Bone marrow (tissue), 2 donors: ENCODE measurements at places on chromosomes 13 and 19.

- DNase-seq: no peak
Observed at GRCh38 chr19:43465468-43466120, at the start of gene LYPD3. Gene LYPD3, minus strand, starts transcription at chr19:43465608. Its CDS starts 37 bp downstream, at chr19:43465571.

DNA sequence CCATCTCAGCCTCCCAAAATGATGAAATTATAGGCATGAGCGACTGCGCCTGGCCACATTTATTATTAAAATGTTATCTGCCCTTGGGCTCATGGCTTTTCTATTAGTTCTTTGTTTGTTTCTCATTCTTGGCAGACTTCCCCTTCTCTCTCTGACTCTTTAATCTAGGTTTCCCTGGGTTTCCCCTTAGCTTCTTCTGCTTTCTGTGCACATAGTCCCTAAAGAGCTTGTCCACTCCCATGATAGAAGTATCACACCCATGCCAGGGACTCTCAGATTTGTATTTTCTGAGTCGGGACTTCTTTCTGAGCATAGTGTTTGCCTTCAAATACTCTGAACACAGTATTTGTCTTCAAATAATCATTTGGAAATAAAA, 38.6 kb upstream of the ITM2B start:
- peak; percentile 91 for DNase-seq

DNA sequence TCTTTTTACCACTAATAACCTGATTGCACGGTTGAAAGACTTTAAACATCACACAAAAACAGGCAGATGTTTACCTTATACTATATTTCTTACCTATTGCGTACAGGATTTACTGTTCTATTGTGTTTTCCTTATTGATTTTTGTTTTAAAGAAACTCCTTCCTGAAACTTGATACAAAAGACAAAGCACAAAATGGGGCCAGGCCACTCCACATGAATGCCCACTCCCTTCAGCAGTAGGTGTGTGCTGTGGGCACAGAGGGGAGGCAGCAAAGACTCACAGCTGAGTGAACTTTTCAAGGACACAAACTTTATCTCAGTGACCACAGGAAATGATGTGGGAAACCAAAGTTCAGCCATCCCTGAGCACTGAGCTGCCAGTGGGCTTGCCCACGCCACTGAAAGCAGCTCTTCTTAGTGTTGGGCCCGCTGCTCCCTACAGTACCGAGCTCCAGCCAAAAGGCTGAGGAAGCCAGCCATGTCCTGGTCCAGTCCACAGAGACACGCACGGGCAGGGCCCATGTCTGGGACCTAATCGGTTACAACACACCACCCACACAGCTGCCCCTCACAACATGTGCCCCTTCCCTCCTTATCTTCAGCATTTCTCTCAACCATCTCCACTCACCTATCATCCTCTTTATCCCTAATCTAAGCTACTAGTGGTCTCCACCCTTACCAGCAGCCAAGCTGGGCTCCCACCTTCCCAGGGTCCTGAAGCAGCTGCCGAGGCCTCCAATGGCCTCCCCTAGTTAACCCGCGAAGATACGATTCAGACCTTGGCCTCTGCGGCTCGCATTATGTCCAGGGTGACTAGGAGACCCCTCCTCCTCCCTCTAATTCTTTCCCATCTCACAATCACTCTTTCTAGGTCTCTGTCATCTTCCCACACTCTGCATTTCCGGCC, 39.5 kb downstream of the ATP7B start:
- DNase-seq: no peak

DNA sequence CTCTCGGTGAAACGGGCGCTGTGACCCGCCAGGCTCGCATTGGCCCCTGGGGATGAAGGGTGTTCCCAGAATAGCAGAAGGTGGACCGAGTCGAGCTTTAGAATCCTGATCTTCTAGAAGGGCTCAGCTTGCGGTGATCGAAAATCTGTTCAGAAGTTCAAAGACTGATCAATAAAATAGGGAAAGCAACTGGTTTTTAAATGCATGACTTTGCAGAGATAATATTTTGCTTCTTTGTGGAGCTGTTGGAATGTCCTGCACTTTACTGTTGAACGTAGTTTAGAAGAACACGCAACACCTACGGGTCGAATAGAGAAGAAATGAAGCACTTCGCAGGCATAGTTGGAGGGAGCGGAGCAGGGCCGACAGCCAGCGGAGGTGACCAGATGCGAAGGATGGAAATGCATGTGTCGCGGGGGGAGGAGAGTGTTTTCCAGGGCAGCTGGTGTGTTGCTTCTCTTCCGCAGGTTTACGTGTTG, 766 bp downstream of the CEBPG start:
- no peak for DNase-seq

GRCh38 chr13:82330499-82330898, 1551.8 kb downstream of the SLITRK1 start:
- DNase-seq: no peak

DNA sequence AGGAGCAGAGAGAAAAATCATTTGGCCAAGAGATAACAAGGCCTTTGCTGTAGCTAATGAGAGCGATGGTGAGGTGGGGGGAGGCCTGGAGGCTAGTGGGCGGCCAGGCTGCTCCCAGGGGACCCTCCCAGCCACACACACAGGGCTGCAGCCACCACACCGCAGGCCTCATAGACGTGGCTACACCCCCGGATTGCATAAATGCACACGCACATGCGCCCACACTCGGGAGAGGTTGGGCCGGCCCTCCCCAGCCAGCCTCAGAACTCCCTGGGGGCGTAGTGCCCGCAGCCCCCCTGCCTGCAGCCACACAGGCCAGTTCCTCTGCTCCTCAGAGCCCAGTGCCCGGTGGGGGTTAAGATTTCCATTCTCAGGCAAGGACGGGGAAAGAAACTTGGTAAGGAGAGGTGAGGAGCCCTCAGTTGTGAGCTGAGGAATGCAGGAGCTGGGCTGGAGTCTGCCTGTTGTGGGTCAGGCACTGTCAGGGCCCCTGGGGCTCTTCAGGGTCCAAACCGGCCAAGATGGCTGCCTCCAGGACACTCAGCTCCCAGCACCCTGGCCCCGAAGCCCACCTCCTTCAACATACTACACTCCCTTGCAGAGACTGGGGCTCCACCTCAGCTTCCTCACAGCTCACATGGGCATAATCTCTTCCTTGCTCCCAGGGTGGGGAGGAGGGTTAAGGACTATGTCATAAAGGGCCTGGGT, 8.0 kb downstream of the PTH2 start:
- no peak for DNase-seq
